ENCODE measurements at places on chromosomes 3 and 15.

- DNase-seq: no peak
Measured at GRCh38 chr15:61421470-61421869, 192.4 kb upstream of the RORA start.

- no peak for DNase-seq
Measured at GRCh38 chr3:48137425-48137999, 50.7 kb downstream of the CDC25A start.

DNA sequence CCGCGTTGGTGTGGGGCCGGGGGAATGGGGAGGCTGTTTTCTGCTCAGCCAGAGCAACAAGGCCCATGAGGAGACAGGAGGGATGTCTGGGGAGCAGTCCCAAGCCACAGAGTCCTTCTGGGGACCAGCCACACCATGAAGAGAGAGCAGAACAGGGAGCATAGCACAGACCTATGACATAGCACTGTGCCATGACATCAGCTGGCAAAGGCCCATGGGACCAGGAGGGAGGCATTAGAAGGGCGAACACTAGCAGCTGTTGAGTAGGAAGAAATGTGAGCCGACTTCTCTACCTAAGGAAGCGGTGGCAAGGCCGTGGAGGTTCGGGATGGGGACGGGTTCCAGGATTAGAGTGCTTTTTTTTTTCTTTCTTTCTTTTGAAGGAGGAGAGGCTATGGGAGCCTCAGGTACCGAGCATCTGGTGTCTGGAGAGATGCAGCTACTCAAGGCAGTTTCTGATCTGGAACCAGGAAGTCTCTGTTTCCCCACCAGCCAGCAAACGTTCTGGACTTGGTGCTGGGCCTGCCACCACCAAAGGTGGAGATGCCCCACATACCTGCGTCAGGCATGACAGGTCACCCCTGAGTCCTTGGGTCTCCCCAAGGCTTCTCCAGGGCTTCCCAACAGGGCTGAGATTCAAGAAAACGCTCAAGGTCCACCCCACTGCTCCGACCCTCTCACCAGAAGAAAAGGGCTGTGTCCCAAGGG lies 77.3 kb upstream of the CGNL1 start:
- no peak for DNase-seq

GRCh38 chr3:156985711-156986110 lies 159.6 kb downstream of the LEKR1 start:
- no peak for DNase-seq

GRCh38 chr3:27560484-27561056 lies 76.4 kb upstream of the SLC4A7 start:
- DNase-seq: no peak

DNA sequence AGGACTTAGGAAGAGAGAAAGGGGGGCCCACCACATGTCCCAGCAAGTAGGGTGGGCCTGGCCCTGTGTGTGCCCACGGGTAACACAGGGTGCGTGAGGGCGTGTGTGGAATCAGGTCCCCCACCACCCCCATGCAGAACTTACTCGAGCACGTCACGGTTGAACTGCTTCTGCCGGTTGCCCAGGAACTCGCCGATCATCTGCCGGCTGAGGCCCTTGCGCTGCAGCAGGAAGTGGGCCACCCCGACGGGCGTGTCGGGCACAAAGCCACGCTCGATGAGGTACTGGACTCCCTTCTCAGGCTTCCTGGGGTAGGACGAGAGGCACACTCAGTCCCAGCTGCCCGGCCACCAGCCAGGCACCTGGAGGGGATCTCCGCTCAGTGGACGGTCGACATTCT lies 83.1 kb upstream of the RPL32 start:
- no peak for DNase-seq

DNA sequence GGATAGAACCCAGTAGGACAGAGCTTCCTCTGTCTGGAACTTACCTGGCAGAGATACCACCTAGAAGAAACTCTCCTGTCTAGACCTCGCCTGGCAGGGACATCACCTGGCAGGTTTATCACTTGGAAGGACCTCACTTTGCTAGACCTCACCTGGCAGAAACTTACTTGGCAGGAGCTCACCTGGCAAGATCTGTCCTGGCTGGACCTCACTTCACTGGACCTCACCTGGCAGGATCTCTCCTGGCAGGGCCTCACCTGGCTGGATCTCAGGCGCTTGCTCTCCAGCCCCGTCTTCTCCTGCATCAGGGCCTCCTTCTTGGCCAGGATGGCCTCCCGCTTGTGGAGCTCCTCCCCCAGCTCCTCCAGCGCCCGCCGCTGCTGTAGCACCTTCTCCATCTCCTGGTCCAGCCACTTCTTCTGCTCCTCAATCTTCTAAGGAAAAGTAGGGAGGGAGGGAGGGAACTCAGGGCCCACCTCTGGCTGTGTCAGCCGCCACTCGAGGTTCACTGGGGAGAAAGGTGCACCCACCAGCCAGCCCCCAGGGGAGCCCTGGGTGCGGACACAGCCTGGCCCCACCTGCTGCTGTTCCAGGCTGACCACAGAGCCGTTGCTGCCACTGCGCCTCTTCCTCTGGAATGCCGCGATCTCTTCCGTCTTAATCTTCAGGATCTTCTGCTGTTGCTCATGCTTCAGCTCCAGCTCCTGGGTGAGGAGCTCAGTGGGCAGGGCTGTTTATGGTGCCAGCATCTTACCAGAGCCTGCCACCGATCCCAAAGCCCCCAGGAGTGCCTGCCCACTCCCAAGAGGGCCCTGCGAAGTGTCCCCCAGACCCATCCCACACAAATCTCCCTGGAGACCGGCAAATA lies 22.5 kb downstream of the KIF7 start:
- DNase-seq: no peak

- DNase-seq: no peak
Measured at GRCh38 chr15:65829130-65829764, 37.2 kb upstream of the DENND4A start.

GRCh38 chr3:15361494-15362214 lies 29.3 kb upstream of the SH3BP5 start:
- no peak for DNase-seq
